ENCODE measurements at places on chromosomes 12 and 14.
A peak's percentile ranks its signal among the peaks of the same experiment; 100 is the strongest.

DNA sequence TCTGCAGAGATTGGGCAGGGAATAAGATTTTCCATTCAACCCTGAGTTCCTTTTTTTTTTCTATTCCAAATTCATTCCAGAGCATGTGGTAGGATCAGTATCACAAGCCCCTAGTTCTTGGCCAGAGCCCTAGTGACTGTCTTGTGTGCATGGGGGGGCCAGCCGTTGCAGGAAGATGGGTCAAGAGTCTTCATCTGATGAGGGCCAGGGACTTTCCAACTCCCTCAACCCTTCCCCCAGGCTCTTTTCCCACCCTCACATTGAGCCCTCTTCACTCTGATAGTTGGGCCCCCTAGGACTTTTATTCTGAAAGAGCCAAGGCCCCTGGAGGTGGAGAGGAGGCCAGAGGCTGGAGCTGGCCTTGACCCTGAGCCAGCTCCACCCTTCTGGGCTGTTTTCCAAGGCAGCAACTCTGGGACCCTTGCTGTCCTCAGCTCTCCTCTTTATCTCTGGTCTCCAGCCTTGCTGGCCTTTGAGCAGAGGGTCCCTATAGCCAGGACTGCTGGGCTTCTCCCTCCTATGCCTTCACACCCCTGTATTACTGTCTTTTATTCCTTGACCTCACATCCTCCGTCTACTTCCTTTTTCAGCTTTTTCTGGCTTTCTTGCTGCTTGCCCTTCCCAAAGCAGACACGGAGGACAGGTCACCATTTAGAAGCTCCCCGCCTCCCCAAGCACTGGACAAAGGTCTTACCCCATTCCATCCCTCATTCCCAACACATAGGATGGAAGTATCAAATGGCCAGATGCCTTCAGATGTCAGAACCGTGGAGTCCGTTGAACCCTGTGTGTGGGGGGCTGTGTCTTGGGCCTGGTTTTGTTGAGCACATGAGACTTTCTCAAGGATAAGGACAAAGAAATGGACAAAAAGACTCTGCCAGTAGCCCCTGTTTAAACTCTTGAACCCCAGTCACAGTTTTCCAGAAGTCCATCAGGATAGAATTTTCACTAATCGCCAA, 5.6 kb downstream of the RBP5 start:
- no peak for DNase-seq

DNA sequence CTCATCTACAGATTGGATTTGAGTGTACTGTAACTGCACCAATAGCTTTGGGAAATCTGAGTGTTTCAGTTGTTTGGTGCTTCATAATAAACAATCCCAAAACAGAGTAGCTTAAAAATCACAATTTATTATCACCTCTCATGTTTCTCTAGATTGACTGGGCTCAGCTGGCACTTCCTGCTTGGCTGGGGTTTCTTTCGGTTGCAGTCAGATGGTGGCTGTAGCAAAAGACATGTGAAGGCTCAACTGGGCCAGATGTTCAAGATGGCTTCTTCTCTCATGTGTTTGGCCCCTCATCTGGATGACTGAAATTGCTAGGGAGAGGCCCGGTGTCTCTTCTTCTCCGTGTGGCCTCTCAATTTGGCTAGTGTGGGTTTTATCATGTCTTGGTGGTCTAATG, 12.1 kb upstream of the BMP4 start:
- DNase-seq = no peak

DNA sequence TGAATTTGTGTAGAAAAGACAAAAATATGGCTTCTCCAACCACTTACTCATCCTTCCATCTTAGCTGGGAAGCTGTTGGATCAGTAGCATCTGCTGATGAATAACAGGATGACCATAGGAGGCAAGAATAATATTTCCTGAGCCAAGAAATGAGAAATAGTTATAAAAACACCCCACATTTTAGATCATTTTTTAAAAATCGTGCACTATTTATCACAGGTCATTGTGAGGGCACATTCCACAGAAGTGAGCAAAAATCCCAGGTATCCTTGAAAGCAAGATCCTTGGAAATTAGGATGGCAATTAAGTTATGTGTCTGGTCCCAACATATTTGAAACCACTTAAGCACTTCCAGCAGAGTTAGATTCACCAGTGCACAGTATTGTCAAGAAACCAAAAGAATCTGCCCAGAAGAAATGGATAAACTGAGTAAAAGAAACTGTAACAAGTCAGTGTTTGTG, 8.4 kb downstream of the FAR2 start:
- DNase-seq = no peak

DNA sequence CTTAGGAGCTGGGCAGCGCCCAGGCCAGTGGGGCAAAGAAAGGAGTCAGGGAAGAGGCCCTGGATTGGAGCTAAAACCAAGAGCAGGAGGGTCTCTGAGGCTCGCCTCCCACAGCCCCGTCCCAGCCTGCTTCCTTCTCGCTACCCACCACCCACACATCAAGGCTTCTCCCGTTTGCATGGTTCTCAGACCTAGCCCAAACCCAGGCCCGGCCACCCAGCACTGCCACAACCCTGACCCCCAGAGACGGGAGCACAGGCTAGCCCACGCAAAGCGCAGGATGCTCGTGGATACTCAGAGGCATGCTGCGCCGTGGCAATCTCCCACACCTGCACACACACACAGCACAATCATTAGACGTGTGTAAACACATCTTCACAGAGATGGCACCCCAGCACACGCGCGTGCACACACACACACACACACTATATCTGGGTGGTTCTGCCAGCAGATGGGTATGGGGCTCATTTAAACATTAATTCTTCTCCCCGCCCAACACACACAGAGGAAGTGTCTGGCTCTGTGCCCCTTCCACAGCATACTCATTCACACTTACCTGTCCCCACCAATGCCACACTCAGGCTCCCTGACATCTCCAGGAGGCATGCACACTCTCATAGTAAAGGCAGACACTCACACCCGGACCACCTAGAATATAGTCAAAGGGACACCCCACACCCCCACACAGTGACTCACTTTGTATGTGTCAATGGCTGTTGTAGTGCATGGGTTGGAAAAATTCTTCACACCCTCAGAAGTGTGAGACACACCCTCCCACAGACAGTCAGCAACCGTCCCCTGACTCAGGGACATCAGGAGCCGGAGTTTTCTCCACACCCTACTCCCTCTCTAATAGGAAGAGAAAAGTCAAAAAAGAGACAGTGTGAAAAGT, 1.1 kb downstream of the CARMIL3 start:
- peak; percentile 63 for DNase-seq

DNA sequence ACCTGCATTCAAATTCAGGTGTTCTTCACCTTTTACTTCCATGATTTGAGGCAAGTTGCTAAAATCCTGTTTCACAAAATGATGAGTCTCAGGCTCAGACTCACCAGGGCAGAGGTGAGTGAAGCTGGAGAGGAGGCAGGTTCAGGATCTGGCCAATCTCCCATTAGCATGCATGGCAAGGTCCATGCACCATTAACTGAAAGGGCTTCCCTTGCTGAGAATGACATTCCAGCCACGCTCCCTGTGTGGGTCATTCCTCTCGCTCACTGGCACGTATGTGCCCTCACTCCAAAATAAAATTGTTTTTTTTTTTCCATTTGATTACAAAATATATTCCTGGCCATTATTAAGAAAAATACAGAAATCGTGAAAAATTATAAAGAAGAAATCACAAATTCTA, 257.6 kb downstream of the C12orf75 start:
- no peak for DNase-seq

DNA sequence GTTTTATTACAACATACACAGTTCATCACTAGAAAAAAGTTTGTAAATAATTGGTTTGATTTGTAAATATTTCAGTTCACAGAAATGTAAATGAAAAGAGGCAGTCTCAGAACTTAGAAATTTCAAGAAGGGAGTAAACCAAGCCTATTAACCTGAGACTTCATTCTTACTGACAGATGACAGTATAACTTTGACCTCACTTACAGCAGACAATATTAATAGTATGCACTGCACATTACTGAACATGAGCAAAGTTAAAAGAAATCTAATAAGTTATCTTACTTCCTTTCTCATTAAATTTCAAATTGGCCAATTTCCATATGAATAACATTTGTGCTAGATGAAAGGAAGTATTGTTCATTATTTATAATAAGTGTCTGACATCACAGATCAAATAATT, 235.8 kb downstream of the SLC6A15 start:
- no peak for DNase-seq

- no peak for DNase-seq
Measured at GRCh38 chr14:81153187-81153586, 67.6 kb downstream of the GTF2A1 start.

DNA sequence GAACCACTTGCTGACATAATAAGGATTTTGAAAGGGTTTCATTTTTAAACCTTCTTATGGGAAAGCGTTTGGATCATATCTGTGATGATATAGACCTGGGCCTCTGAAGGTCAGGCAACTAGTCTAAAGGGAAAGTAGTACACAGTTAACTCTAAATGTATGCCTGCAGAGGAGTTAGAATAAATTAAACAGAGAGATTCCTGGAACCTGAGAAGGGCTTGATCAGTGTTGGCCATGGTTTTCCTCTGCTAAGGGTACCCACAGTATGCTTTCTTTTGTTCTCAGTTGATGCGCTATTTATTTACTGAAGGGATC, 14.4 kb upstream of the POLR3B start:
- no peak for DNase-seq

DNA sequence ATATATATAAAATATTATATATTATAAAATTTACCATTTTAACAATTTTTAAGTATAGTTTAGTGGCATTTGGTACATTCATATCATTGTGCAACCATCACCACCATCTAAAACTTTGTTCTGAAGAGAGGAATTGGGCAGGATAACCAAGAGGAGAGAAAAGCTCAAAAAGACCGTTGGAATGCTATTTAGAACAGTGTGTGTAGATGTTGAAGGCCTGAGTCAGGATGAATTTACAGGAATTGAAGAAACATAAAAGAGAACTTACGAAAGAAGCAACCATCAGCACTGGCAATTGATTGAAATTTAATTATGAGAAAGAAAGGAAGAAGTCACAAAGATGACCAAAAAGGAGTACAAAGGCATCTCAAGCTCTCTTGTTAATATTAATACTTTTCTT, 196.9 kb upstream of the PWP1 start:
- no peak for DNase-seq

DNA sequence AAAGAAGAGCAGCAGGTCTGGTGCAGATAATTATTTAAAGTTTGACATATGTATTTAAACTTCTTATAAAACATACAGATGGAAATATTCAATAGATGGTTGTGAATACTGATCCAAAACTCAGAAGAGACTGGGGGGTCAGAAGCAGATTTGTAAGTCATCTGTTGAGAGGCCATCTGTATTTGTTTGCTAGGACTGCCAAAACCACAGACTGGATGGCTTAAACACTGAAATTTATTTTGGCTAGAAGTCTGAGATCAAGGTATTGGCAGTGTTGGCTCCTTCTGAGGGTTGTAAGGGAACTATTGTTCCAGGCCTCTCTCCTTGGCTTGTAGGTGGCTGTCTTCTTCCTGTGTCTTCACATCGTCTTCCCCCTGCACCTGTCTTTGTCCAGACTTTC, 153.9 kb downstream of the LRRK2 start:
- no peak for DNase-seq

DNA sequence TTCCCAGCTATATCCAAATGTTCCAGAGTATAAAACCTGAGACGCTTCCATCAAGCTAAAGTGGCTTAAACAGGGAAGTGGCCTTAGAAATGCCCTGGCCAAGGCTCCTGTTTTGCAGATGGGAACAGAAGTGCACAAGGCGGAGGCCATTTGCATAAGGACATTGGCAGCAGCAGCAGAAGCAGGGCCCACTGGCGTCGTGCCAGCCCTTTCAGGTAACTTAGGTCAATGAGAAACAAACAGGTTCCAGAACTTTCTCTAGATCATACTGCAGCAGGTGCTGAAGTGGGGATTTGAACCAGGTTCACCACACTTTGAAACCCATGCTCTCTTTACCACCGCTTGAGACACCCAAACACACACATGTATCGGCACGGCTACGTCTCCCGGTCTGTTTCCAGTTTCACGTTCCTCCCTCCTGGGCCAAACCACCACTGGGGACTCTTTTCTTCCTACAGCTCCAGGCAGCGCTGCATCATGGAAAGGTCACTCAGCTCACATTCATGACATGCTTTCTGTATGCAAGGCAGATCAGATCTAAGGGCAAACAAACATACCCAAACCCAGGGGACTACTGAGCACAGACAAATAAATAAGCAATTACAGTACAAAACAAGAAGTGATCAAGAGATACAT, 46.0 kb upstream of the PLEKHG6 start:
- no peak for DNase-seq

- no peak for DNase-seq
Measured at GRCh38 chr12:86723326-86723725, 467.1 kb upstream of the MGAT4C start.

- no peak for DNase-seq
Measured at GRCh38 chr12:21507849-21508248, 6.3 kb downstream of the GOLT1B start.

DNA sequence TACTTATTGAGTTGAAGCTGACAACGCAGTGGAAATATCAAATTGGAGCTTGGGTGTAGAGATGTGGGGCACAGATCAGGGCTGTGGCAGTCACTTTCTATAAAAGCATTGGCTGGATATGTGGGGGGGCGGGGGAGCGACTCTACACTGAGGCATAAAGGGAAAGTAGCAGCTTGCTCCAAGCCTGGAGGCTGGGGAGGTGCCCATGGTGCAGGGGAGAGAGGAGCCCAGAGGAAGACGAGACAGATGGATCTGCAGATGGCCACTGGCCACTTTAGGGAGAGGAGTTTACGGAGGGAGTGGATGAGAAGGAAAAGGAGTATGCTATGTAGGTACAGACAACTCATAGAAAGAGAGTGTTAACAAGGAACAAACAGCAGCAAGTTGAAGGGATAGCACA, 13.5 kb upstream of the NGB start:
- DNase-seq = no peak

- no peak for DNase-seq
Measured at GRCh38 chr12:104998423-104999346, 12.6 kb downstream of the NOPCHAP1 start.

DNA sequence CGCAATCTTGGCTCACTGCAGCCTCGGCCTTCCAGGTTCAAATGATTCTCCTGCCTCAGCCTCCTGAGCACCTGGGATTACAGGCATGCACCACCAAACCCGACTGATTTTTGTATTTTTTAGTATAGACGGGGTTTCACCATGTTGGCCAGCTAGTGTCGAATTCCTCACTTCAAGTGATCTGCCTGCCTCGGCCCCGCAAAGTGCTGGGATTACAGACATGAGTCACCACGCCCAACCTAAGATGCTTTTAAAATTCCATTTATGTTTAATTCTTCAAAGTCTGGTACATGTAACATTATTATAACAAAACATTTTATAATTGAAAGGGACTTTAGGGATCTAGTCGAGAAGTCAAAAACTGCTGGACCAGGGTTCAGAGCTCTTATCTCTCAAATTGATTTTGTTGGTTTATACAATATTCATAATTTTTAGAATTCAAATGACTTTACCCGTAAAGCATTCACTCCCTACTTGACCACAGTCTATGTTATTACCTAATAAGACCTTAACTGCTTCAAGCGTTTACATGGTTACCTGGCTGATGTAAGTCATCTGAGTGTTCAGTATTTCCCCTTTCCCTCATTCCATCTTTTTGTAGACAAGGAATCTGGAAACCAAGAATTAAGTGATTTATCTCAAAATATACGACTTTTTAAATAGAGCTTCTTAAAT, 28.2 kb downstream of the RAP1B start:
- DNase-seq = no peak

- DNase-seq = no peak
Measured at GRCh38 chr12:63814146-63814772, 30.2 kb upstream of the SRGAP1 start.
